ENCODE measurements at places on chromosomes 13 and 19. TPM values are rescaled to one million over a fixed set of nuclear protein-coding genes. Genes with fewer than 3 reads are reported as not detected.

- no peak overlapping the region for H3K27ac ChIP-seq
- DNase-seq, result no peak
- no peak overlapping the region for H3K4me3 ChIP-seq
- H3K27me3 ChIP-seq, result no peaks in the 10 kb centered on the region
These were observed 11.4 kb downstream of the ZNF560 start for GRCh38 chr19:9487016-9487415.

DNA sequence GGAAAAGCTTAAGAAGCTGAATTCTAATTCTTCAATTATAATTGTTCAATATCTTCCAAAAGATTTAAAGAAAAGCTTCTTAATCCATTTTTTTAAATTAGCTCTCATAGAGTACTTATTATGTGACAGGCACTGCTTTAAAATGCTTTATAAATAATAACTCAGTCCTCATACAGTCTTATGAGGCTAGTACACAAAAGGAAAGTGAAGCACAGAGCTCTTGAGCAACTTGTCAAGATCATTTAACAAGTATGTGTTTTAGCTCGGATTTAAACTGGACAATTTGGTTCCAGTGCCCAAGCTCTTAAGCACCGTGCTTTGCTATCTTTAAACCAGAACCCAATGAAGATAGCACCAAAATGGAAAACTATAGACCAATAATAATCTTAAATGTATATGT lies 106.1 kb downstream of the DHRS12 start:
- no peak overlapping the region for H3K27ac ChIP-seq
- H3K36me3 ChIP-seq, result no peaks in the 10 kb centered on the region
- H3K4me1 ChIP-seq, result no peaks in the 10 kb centered on the region
- no peak overlapping the region for H3K4me3 ChIP-seq
- no peak for DNase-seq
- H3K27me3 ChIP-seq, result no peaks in the 10 kb centered on the region

GRCh38 chr19:10184636-10185035 lies 10.1 kb downstream of the DNMT1 start:
- no peaks in the 10 kb centered on the region for H3K27me3 ChIP-seq
- DNase-seq, result no peak
- no peak overlapping the region for H3K4me3 ChIP-seq

- H3K36me3 ChIP-seq, result no peaks in the 10 kb centered on the region
- no peaks in the 10 kb centered on the region for H3K4me1 ChIP-seq
- no peak overlapping the region for H3K27ac ChIP-seq
- no peak overlapping the region for H3K4me3 ChIP-seq
These were observed 51.4 kb upstream of the ITM2B start for GRCh38 chr13:48181482-48182145.

GRCh38 chr13:33218020-33218419 lies 67.5 kb downstream of the STARD13 start:
- H3K27me3 ChIP-seq, result no peaks in the 10 kb centered on the region
- no peak overlapping the region for H3K27ac ChIP-seq
- H3K4me3 ChIP-seq, result no peak overlapping the region
- no peaks in the 10 kb centered on the region for H3K36me3 ChIP-seq

- no peaks in the 10 kb centered on the region for H3K36me3 ChIP-seq
- H3K4me3 ChIP-seq, result no peak overlapping the region
- H3K4me1 ChIP-seq, result no peaks in the 10 kb centered on the region
These were observed 12.0 kb downstream of the PIAS4 start for GRCh38 chr19:4019578-4019977.

SULT2A1 gene
- total RNA-seq, result not detected

CACNA1A gene
- total RNA-seq, result 16.8 TPM

FPR1 gene
- 2.5 TPM for total RNA-seq

Data from Peyer's patch (tissue), 4 donors.